Stimulated activated CD4-positive, alpha-beta T cell treated with anti-CD3 and anti-CD28 coated beads, TNF-alpha, amount 100 ng/mL, for 48 hours (primary cell): ENCODE measurements at places on chromosomes 4 and X.

DNA sequence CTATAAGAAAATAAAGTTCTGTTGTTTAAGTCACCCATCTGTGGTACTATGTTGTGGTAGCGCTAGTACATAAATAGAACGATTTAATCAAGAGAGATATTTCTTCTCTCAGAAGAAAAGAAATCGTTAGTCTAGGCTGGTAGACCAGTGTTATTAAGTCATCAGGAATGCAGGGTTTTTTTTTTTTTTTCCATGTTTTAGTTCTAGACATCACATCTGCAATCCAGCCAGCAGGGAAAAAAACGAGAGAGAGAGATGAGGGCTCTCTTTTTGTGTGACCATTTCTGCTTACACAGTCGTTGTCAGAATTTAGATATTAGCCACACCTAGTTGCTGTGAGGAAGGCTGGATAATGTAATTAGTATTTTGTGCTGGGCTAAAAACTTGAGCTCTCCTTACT, 417.4 kb downstream of the TMA16 start:
- no peak for DNase-seq

DNA sequence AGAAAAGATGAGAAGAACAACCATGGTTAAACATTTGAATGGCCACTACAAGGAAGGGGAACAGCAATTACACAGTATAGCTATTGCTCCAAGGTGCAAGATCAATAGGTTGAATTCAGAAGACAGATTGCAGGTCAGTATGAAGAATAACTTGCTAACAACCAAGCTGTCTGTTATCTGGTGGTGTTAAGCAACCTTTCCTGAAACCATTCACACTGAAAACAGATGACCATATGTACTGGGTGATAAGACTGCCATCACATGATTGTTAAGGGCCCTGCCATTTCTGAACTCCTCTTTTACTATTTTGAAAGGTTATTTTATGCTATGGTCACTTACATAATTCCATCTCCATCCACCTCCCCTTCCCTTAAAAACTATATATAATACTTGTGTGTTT, 6.8 kb downstream of the GABRA3 start:
- DNase-seq: no peak

DNA sequence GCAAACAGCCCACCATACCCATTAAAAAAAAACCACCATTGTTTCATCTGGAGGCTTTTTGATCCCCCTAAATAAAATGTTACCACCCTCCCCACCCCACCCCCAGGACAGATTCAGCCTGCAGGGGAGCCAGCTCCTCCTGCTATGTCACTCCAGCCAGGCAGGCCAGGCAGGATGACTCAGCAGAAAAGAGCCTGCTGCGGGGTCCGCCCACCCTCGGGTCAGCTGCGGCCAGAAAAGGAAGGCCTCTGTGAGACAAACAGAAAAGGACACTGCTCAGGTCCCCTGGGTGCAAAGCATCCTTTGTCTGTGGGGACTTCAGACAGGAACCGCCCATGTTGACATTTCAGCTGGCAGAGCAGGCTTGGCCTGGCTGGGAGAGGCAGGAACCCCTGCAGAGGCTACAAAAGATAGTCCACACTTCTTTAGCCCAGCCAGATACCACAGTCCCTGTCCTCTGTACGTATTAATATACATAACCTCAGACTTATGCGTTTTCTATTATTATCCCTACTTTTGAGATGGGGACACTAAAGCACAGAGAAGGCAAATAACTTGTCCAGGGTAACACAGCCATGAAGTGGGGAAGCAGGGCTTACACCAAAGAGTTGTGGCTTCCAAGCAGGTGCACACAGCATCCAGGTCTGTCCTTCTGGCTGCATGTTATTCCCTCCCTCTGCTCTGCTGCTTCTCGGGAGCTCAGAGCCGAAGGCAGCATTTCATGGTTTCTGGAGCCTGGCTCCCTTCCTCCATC, 147.7 kb downstream of the CPEB2 start:
- DNase-seq: no peak

- no peak for DNase-seq
Measured at GRCh38 chrX:46653482-46653881, 79.9 kb downstream of the CHST7 start.

GRCh38 chr4:162164906-162165510, 1.2 kb upstream of the FSTL5 start:
- no peak for DNase-seq

- DNase-seq: no peak
Measured at GRCh38 chr4:40143926-40144508, 52.8 kb upstream of the RHOH start.

- no peak for DNase-seq
Measured at GRCh38 chr4:56311299-56311975, 75.9 kb downstream of the AASDH start.

DNA sequence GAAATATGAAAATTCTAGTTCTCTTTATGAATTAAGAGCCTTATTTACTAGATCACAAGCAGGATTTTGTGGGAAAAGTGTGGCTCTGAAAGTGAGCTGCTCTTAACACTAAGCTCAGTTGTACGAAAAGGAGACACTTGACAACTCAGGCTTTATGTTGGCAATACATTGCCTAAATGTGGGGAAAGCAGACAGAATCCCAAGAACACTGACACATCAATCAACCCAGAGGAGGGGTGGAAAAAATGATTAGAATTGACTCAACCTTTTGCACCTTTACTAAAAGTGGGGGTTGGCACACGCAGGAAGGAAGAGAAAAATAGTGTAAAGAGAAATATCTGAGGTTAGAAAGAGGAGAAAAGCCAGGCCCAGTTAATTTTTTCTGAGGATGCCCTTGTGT, 61.6 kb downstream of the CHST7 start:
- no peak for DNase-seq

DNA sequence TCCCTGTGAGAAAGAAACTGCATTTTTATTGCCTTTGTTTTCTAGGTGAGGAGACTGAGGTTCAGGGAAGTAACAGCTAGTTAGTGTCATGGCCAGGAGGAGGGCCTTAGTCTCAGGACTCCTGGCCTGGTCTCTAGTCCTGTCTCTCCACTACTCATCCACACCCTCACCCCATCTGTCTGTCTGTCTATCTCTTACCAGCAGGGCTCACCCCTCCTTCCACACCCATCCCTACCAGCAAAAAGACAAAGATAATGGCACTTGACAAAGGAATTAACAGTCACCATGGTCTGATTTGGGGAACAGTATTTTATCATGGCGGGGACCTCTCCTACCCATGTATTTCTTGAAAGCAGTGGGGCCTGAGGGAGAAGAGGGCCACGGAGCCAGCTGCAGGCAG, 125.8 kb downstream of the REPS2 start:
- no peak for DNase-seq

GRCh38 chr4:25043548-25043947, 12.8 kb upstream of the LGI2 start:
- DNase-seq: no peak

DNA sequence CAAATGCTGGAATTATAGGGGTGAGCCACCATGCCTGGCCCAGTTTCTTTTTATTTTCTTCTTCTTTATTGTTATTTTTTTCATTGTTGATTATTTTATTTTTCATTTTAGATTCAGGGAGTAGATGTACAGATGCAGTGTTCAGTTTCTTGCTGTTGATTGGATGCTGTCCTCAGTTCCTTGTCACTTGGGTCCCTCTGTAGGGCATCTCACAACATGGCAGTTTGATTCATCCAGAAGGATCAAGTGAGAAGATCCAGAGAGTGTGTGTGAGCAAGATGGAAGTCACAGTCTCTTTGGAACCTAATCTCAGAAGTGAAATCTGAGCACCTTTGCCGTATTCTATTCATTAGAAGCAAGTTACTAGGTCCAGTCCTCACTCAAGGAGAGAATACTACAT, 20.9 kb downstream of the HMGB3 start:
- DNase-seq: no peak

DNA sequence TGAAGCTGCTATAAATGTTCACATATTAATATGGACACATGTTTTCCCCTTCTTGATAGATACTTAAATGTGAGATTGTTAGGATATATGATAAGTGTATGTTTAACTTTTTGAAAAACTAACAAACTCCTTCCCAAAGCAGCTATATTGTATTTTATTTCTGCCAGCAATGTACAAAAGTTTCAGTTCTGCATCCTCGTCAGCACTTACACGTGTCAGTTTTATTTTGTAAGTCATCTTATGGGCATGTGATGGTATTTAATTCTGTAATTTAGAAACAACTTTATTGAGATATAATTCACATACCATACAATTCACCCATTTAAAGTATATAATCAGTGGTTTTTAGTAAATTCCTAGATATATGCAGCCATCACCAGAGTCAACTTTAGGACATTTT, 31.6 kb downstream of the RAPGEF2 start:
- no peak for DNase-seq

DNA sequence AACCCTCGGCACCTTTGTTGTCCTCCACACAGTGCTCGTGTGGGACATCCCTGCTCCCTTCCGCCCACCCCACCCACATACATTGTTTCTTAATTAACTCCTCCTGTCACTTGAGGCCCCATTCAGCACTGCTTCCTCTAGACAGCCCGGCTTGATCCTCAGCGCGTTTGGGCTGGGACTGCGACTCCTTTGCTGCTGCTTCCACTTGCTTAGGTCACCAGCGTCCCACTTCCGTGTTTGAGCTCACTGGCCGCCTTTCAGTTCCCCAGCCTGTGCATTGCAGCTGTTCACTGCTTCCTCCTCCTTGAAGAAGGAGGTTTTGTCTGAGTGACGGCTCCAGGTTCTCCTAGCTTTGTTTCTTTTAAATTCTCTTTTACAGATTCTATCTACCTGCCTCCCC, 16.1 kb downstream of the RNF4 start:
- DNase-seq: no peak

DNA sequence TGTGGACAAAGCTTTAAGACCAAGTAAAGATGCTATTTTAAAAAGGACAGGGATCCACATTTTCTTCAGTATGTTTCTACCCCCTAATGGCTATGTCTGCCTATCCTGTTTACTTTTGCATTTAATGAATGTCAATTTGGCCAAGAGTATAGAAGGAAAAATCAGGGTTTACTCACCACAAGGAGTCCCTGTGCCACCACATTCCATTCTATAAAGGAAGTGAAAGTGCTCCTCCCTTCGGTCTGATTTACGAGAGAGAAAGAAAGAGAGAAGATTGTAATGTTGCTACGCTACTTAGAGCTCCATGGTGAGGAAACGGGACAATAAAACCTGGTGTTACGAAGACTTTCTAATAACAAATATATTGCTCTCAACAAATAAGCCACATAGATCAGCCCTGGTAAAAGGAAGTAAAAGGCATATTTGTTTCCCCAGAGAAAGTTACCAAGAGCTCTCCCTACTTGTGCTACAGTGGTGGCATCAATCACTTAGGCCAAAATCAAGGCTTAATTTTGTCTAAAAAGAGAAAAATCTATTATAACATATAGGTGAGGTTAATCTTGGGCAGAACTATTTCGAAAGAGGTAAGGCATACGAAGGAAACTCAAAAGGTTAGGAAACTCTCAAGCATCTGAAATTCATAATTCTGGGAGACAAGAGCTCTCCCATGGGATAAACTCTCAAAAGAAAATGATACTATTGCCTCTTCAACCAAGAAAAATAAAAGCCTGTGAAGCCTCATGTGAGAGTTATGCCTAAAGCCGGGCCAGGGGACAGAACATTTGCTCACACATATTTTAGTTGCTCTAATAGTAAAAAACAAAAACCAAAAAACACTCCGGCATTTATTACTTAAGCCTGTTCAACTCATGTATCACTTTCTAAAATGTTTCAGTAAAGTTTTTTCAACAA, 29.5 kb downstream of the TAPT1 start:
- no peak for DNase-seq

DNA sequence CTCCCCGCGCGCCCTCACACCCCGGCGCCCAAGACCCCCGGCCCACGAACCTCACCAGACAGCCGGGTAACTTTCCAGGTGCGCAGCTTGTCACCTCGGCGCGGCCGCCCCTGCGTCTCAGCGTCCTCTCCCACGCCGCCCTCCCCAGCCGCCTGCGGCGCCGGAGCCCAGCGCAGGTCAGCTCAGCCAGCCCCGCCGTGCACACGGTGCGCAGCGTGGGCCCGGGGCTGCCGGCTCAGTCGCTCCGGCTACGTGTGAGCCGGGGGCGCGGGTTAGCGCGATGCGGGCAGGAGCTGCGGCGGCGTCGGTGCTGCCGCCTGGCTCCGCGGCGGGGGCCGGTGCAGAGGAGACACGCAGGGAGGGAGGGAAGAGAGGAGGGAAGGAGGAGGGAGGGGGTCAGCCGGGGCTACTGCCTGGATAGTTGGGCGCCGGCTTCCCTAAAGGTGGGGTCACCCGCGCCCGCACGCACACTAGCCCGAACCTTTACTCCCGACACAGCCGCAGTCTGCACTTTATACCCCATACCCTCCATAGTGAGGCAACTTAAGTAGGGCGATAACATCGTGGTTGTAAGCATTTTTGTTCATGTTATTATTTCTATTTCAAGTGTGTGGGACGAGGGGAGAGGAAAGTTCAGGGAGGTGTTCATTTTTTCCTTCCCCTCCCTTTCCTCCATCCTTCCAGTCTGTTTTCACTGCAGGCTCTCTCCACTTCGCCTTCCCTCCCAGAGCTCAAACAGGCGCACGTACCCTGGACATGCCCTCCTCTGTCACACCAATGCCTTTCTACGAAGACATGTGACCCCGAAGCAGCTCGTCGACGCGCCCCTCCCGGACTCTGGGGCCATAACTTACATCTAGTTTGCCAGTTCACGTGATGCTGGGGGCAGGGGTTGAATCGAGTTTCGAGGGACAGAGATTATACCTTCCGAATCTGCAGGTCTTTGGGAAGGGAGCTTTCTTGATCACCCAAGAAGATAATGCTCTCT, at the start of gene PRKG2:
Gene PRKG2, minus strand, starts transcription at position 342 of the 988 bp plus-strand sequence. CDS start 10,175 bp downstream, outside the sequence.
- DNase-seq: peak; percentile 5

- no peak for DNase-seq
Measured at GRCh38 chr4:174435974-174436373, 86.3 kb downstream of the HPGD start.
